ENCODE measurements at places on chromosomes 1 and 21.

DNA sequence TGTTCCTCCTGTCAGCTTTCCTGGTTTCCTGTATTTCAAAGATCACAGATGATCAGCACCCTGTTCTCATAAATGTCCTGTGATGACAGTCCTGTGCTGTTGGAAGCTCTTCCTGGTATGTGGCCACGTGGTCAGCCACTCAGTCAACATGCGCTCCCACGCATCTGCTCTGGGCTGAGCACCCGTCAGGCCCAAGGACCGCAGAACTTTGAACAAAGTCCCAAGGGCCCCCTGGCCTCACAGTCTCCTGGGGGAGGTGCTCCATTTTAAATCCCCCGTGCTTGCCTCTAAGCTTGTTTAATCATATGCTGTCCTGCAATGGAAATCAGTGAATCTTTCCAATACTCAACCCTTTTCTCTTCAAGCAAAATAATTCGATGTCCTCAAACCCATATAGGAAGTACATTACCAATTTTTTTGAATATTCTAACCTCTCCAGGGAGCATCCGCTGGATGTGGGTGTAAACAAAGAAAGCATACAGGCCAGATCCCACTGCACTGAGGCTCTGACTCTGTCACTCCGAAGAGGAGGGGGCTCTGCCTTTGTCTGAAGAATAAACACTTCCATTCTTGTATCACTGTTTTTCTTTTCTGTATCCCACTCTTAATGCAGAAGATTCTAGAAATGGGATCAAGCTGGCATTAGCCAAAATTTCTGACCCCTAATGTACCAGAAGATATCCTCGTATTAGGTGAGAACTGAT, 250.3 kb downstream of the SDCCAG8 start:
- no peak for DNase-seq

DNA sequence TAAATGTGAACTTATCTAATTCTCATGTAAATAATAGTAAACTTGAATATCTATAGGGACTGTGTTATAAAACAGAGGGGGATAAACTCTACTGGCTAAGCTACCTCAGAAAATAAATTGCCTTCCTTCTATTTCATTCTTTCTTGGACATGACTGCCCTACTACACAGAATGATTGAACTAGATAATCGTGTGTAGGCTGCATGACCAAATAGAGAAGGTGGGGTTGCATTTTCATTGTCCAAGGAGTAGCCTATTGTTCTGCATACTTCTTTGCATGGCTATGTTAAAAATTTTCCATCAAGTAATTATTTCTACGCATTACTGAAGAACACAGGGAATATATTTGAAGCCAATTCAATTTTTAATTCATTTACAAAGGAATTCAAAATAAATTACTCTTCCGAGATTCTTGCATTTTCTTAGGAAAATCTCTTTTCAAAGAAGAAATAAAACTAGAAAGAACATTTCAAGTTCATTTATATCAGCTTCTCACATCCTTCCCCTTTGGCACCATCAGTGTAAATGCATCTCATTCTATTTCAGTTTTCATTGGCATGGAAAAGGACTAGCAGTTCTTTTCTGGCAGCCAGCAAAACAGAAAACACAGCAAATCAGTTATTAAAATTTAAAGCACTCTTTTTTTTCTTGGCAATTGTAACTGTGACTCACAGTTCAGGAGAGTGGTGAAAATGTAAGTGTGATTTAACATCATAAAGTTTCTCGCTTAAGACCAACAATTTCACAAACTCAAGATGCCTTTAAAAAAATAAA, 714.7 kb downstream of the NCAM2 start:
- no peak for DNase-seq

DNA sequence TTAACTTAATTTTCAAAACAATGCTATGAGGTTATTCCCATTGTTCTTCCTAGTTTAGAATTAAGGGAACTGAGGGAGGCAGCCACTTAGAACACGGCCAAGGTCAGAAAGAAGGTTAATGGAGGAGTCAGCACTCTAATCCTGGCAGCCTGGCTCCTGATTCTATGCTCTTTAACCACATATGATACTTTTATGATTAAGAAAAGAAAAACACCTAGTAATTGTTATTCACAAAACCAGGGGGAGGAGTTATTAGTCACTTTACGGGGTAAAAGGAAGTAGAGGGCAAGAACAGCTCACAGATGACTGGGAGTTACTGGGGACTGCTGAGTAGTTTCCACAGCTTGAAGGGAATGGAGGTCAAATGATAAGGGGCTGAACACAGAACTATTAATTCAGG, 38.6 kb downstream of the GADD45A start:
- DNase-seq: no peak

DNA sequence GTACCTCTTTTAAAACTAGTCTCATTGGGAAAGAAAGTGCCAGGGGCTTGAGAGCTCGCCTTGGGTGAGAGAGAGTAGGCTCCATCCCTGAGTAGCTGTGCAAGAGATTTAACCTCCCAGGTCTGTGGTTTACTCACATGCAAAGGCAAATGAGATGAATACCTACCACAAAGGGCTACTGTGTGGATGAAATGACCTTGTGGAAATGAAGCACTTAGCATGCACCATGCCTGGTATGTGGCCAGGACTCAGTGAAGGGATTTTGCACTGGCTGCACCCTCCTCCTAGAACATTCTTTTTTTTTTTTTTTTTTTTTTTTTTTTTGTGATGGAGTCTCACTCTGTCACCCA, 120.3 kb downstream of the PROX1 start:
- DNase-seq: no peak

DNA sequence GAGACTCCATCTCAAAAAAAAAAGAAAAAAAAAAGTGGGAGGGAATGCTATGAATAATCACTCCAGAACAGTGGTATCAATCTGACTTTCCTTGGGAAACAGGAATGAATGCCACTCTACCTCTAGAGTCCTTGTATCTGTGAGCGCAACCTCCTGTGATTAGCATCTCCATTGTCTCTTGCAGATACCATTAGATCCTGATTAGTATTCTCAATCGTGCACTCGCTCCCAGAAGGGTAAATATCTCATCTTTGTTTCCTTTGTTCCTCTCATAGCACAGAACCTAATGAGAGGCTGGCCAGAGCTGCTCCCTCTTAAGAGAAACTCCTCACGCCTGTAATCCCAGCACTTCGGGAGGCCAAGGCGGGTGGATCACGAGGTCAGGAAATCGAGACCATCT, 184.4 kb upstream of the KCNK2 start:
- no peak for DNase-seq

DNA sequence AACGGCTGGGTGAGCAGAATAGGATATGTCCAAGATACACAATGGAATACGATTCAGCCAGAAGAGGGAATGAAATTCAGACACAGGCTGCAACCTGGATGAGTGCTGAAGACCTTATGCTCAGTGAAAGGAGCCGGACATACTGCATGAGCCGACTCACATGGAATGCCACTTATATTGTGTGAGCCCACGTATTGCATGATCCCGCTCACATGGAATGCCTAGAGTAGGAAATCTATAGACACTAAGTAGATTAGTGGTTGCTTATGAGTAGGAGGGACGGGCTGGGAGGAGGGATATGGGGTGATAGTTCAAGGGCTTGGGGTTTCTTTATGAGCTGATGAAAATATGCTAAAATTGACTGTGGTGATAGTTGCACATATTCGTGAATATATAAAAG, 26.8 kb downstream of the TMPRSS2 start:
- no peak for DNase-seq

GRCh38 chr1:72283307-72284083, 1.2 kb upstream of the NEGR1 start:
- peak; percentile 76 for DNase-seq

Data from left lung (tissue), 14 donors.